ENCODE measurements at places on chromosomes 7 and 10.

GRCh38 chr7:4687956-4688355 lies 5.9 kb downstream of the FOXK1 start:
- DNase-seq, result no peak

DNA sequence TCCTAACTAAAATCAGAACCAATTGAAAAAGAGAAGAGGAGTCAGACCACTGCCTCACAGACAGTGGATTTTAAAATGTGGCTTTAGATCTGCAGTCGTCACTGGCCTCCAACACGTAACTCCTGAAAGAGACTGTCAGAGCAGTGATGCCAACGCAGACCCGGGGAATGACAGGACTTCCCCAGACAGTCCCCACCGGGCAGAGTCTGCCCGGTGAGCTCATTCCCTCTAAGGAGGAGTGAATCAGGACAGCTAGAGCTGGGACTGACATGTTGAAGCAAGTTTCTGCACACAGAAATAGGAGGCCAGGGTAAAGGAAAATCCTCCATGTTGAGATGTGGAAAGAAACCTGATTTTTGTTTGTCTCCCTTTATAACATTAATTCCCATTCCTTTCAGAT lies 105.0 kb downstream of the TES start:
- DNase-seq, result no peak

GRCh38 chr10:118735294-118735693 lies 19.5 kb downstream of the CACUL1 start:
- no peak for DNase-seq

DNA sequence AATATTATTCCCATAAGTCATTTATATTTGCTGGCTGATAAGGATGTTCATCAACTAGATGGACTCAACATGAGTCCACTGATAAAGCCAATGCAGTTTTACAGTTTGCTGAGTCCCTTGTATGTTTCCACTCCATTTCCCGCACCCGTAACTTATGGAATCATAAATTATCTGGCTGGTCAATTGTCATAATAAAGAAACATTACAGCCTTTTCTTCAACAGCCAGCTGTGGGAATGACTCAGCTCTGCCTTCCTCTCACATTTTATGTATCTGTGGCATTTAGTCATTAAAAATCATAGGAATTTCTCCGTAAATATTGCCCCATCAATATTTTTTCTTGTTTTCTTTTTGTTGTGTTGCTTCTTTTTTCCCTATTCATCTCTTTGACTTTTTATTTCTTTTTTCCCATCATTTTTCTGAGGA lies 22.3 kb upstream of the TMEM26 start:
- no peak for DNase-seq

DNA sequence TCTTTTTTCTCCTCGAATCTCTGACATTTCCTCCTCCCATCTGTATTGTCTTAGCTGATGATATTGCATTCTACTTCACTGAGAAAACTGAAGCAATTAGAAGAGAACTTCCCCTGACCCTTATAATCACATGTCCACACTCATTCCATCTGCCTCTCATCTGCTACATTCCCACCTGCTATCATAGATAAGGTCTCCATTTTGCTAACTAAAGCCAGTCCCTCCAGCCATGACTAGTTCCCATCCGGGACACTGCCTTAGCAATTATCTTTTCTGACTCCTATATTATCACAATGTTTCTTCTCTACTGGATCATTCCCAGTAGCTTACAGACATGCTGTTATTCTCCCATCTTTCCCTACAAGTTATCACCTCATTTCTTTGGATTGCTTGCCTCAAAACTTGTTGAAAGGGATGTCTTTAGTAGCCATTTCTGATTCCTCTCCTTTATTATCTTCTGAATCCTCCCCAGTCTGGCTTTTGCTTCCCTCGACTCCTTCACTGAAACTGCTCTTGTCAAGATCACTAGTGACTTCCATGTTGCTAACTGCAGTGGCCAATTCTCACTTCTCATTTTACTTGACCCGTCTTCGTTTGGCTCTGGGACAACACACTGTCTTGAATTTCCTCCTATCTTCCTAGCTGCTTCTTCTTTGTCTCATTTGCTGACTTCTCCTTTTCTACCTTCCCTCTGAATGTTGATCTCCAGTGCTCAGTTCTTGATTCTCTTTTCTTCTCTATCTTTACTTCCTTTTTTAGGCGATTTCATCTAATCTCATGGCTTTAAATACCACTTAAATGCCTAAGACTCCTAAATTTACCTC lies 35.9 kb downstream of the FZD1 start:
- DNase-seq, result no peak

DNA sequence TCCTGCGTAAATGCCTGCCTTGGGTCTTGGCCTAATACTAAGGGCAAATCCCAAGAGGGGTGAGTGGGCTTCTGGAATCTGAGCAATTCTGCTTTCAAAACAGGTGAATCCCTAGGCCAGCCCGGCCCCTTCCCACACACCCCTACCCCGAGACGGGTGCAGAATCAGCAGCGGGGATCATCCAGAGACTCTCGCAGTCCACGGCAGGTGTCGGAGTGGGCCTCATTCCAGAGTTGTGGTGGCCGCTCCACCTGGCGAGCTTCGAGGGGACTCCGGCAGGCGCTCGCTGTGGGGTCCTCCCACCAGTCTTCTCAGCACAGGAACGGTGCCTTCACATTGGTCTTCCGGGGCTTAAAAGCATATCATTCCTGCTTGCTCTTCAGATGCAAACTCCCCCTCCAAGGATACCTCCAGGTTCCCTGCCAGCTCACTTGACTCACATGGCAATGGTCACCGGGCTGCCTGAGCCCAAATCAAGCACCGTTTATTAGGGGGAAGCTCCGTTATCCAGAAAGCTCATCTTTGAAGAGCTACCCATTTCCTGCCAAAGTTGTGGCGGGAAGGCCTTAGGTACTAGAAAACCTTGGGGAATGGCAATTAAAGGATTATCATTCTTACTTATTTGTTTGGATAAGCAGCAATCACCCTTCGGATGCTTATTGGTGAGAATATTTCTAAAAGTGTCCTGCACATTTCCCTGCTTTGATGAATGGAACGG lies 67.6 kb downstream of the PRKAG2 start:
- DNase-seq, result no peak

- DNase-seq, result no peak
Measured at GRCh38 chr7:17126413-17127268, 171.8 kb upstream of the AHR start.

GRCh38 chr7:5450549-5451327 lies 27.1 kb upstream of the TNRC18 start:
- DNase-seq, result no peak

DNA sequence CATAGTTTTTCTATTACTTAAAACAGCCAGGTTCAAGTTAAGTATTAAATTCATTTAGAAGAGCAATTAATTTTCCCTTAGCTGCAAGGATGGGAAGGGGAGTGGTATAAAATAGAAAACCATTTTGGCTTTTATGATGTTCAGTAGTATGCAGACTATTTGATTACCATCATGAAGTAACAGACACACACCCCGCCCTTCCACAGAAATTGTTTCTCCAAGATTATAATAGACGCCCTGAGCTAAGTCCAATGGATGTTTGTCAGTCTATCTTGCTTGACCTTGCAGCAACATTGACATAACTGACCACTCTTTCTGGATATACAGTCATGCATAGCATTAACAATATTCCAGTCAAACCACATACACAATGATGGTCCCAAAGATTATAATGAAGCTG lies 42.3 kb downstream of the CPEB3 start:
- no peak for DNase-seq

GRCh38 chr7:141071260-141071854 lies 2.5 kb upstream of the TMEM178B start:
- peak; percentile 4 for DNase-seq

DNA sequence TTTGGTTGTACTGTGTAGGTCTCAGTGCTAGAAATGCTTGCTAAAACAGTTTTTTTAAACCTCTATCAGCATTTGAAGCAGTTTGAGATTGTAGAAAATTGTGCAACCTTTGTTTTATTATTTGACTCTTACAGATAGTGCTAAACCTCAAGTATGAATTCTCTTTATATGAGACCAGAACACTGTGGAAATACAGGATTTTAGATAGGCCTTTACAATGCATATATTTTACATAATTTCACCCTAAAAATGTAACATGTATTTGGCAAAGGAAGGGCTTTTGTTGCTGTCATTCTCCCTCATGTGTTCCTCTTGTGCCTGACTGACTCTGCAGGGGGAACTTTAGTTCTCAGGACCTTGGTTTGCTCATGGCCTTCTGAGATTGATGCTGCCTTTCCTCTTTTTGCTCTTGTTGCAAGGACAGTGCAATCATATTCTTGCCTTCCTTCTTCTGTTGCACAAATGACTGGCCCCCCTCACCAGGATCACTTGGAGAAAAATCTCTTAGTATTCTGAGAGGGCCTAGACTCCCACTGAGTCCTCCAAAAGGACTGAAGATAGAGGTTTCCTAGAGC lies 188.7 kb downstream of the PPP1R9A start:
- no peak for DNase-seq

DNA sequence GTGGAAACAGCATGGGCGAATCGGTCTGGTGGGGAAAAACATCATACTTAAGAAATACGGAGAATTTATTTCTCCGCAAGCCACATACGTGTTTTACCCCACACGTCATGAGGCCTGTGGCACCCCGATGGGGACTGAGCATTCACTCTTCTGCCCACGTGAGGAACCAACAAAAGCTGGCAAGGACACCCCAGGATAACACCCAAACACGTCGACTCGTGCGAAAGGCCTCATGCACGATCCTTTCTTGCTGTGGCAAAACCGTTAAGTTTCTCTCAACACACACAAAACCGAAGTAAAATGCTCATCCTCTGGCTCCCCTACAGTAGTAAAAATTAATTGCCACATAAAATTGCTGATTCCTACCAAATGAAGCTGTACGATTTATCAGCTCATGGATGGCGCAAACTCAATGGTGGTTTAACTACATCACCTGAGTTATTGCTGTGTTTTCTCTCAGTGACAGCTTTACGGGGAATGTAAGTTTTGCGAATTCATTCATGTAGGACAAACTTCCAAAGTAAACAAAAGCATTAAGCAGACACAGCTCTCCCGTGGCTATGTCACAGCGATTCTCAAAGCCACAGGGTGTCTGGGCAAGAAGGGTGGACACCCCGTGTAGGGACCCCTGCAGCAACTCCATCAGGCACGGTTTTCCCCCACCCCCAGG lies 97.0 kb downstream of the CTBP2 start:
- no peak for DNase-seq

GRCh38 chr10:82190432-82191260 lies 315.7 kb downstream of the NRG3 start:
- no peak for DNase-seq

DNA sequence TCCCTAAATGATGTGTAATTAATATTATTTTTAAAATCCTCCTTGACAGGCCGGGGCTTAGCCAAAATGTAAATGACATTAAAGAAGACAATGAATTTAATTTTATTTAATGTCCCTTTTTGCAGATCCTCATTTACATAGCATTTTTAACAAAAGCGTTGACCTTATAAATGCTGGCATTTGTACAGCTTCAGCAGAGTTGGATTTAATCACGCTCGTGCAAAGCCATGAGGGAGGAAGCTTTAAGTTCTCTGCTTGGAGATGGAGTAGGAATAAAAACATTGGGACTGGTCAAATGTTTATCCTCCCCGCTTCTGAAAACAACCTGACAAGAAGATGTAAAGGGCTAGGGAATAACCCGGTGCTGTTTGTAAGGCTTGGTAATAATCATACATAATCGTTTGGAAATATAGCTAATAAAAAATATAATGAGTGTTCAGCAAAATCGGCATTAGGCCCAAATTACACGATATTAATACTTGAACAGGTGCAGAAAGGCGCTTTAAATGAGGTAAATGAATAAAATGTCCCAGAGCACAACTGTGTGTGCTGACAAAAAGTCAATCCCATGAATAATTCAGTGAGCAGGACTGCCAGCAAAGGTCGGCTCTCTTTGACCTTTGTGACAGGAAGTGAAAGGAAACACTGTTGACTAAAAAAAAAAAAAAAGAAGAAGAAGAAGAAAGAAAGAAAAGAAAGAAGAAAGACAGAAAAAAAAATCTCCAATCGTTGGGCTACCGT lies 11.5 kb downstream of the EBF3 start:
- DNase-seq, result no peak

- DNase-seq, result no peak
Measured at GRCh38 chr10:100362570-100363496, 15.8 kb downstream of the SCD start.

GRCh38 chr7:111384065-111384891 lies 178.0 kb downstream of the IMMP2L start:
- DNase-seq, result no peak

GRCh38 chr7:133202942-133203341 lies 49.9 kb upstream of the EXOC4 start:
- no peak for DNase-seq

- no peak for DNase-seq
Measured at GRCh38 chr7:115559877-115560276, 470.7 kb downstream of the TFEC start.

- DNase-seq, result no peak
Measured at GRCh38 chr10:70190581-70190980, 20.3 kb upstream of the SAR1A start.

DNA sequence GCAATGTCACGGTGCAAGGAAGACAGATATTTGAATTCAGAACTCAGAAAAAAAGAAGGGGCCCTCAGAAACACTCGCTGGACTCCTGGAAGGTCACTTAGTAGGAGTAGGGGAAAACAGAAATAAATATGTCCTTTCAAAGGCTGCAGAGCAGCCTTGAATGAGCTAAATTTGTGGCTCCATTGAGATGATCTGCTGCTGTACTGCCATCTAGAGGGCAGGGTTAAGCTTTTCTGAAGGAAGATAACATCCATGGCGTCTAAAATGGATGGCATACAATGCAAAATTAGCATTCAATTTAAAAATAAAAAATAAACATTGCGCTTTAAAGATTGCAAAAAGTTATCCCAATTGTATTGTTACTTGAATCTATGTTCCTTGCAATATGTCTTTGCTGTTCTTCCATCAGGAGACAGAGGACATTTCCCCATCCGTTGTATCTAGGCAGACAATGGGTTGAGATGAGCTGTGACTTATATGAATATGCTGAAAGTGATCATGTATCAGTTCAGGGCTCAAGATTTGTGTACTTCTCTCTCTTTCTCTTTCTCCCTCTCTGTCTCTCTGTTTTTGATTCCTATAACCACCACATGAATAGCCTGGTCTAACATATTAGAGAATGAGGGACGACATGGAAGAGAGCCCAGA lies 642.2 kb downstream of the SH2D4B start:
- DNase-seq, result no peak

DNA sequence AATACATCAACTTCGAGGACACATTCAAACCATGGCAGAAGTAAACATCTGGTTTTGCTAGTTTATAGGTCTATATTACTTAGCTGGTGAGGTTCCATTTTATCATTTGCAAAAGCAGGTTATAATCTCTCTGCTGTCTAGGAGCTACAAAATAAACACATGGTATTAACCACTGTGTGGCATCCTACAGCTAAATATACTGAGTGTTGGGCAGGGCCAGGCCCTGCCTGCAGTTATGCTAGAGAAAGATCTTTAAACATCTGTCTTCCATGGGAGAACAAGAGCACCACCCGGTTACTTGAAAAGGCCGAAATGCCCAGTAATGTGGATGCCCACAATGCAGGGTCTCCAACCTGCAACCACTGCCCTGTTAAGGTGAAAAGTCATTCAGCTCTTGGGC lies 20.6 kb upstream of the FKBP9 start:
- DNase-seq, result no peak

GRCh38 chr7:122802301-122802751 lies 83.9 kb downstream of the CADPS2 start:
- no peak for DNase-seq

- no peak for DNase-seq
Measured at GRCh38 chr10:29324220-29324841, 35.5 kb downstream of the LYZL1 start.

- no peak for DNase-seq
Measured at GRCh38 chr10:71001470-71001869, 113.1 kb upstream of the PCBD1 start.
